Natural killer cell (primary cell): ENCODE measurements at places on chromosomes 4 and X. TPM values are rescaled to one million over a fixed set of nuclear protein-coding genes. Genes with fewer than 3 reads are reported as not detected.

Gene BGN
- total RNA-seq: not detected

- DNase-seq: peak; percentile 60
Observed at GRCh38 chr4:87007528-87008446, 73.0 kb downstream of the AFF1 start.

Gene TMPRSS11A
- not detected for total RNA-seq

GRCh38 chr4:35939751-35940150 is 304.6 kb downstream of the ARAP2 start:
- no peak for DNase-seq

- no peak for DNase-seq
Observed at GRCh38 chr4:104973708-104974107, 173.0 kb upstream of the TET2 start.

DNA sequence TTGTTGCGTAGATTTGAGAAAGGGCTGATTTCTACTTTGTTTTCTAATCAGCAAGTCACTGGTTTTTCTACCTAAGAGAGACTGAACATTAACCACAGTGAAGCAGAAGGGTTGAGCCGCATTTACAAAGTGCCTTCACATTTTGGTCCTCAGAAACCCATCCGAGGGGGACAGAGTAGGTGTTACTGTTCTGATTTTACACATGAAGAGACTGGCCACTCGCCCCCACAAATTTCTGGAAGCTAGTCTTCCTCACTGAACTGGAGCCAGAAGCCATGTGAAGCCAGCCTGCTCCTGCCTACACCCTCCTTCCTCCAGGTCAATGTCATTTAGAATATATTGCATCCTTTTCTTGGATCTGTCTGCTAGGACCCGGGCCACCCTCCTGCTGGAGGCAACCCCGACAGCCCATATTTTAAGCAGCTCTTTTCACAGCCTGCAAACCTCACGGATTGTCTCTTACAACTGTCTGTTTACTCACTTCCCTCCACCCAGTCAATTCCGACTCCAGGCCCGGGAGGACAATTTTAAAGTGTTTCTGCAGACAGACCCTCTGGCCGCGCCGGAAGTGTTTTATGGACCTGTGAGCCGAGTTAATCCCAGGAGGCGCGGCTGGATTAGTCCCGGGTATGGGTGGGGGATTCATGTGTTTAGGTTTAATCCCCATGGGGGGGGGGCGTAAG is 73.2 kb upstream of the BCOR start:
- no peak for DNase-seq

DNA sequence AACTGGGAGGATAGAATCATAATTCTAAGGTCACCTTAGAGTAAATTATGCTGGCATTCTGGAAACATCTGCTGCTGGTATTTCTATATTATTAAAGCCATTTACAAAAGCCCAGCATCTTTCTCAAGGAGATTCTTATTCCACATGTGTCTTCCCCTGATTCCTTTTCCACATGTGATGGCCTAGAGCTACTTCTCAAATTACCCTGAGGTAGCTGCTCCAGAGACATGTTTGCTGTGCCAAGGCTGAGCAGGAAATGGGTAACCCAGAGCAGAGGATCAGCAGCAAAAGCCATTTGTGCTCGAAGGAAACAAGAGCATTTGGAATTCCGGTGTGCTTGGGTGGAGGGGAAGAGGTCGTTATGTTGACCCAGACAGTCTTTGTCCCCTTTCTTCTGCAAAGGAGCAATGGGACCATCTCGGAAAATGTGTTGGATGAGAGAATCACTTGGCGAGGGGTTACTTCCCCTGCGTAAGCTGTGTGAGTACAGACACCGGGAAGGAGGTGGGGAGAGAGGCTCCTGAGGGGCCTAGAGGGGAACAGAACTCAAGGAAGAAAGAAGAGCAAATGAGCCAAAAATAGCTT is 24.6 kb downstream of the TSC22D3 start:
- no peak for DNase-seq

Gene CFAP47
- not detected for total RNA-seq
